ENCODE measurements at places on chromosomes 7 and 10.

- no peak for DNase-seq
Measured at GRCh38 chr10:114632869-114633715, 25.0 kb downstream of the ABLIM1 start.

GRCh38 chr7:134357486-134357885 is 40.8 kb upstream of the SLC35B4 start:
- no peak for DNase-seq

- DNase-seq: no peak
Measured at GRCh38 chr7:92766461-92767003, 69.8 kb downstream of the CDK6 start.

- DNase-seq: no peak
Measured at GRCh38 chr7:51706851-51707250, 390.2 kb upstream of the COBL start.

DNA sequence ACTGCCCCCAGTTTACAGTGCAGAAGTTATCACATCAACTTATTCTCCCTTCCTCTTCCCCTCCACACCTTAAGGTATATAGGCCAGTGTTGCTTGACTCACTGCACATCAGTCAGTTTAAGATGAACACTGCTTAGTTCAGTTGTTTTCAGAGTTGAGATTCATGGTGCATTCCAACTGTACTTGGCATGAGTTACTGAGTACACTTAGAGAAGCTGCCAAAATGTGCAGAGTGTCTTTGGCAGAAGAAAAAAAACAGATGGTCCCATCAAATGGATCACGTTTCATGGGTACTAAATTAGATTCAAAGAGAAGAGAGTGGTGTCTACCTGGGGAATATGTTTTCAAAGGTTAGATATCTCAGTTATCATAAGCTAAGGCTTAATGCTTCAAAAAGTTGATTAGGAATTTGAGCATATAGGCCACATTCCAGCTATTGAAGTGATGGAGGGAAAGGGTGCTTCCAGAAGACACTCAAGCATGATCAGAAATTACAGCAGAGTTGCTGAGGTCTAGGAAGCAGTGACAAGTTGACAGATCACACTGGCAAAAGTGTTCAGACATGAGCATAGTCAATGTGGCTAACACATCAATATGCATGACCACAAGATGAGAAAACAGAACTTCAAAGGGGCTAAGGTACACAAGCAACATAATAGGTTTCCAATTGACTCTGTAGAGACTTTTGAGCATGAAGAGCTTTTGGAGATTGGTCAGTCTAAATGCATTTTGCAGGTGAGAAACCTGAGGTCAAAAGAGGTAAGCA is 579.2 kb upstream of the CELF2 start:
- DNase-seq: no peak

GRCh38 chr7:151824373-151824933 is 52.5 kb downstream of the PRKAG2 start:
- DNase-seq: no peak

DNA sequence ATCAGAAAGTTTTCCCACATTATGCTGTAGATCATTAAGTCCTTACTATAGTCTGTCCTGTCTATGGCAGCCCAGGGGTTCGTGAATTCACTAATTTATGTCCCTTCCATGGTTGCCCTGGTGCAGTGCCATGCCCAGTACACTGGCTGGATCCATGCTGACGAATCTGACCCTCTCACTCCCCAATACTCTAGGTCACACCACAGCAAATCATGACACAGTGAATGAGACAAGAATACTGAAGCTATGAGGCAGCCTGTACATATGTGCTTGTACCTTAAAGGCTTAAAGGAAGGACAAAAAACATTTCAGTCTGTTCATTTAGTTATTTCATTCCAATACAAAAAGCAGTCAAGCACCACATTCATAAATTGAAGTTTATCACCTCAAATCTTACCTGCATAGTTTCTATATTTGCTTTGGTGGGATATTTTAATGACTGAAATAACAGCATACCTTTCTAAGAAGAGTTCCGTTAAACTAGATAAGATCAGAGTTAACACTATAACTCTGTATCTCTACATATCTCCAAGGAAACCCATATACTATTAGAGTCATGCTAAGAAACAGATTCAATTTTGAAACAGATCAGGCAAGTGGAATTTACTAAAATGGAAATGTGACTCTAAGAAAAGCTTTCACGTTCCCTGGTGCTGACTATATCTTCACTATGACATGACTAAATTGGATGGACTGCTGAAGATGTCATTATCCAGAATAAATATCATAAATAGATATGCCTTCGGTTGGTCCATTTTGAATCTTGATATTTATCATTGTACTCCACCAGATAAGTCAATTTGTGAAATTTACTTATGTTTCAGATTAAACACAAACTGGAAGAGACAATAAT is 36.7 kb downstream of the OSBPL3 start:
- DNase-seq: no peak

- DNase-seq: no peak
Measured at GRCh38 chr10:30727524-30727923, 98.0 kb upstream of the LYZL2 start.

GRCh38 chr10:69963835-69964710 is 88.6 kb upstream of the MACROH2A2 start:
- no peak for DNase-seq

- DNase-seq: no peak
Measured at GRCh38 chr10:44849936-44850335, 61.2 kb upstream of the TMEM72 start.

DNA sequence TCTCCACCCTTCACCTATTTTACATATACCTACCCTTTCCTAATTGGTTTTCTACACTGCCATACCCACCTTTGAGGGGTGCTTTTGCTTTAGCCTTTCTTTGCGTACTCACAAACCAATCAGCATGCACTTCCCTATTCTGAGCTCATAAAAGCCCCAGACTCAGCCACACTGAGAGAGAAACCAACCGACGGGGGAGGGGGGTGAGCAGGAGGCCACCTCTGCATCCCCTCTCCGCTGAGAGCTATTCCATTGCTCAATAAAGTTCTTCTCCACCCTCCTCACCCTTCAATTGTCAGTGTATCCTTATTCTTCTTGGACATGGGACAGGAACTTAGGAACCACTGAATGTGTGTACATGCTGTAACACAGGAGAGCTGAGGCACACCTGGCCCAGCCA is 9.0 kb upstream of the FKBP9 start:
- no peak for DNase-seq

GRCh38 chr10:35940141-35941041 is 298.3 kb upstream of the FZD8 start:
- no peak for DNase-seq
